ENCODE measurements at places on chromosomes 1 and 21.
A peak's percentile ranks its signal among the peaks of the same experiment; 100 is the strongest.

- no peak for DNase-seq
Measured at GRCh38 chr1:67228791-67229190, 62.5 kb downstream of the IL23R start.

- DNase-seq, result no peak
Measured at GRCh38 chr1:203167026-203167912, 8.4 kb downstream of the MYBPH start.

DNA sequence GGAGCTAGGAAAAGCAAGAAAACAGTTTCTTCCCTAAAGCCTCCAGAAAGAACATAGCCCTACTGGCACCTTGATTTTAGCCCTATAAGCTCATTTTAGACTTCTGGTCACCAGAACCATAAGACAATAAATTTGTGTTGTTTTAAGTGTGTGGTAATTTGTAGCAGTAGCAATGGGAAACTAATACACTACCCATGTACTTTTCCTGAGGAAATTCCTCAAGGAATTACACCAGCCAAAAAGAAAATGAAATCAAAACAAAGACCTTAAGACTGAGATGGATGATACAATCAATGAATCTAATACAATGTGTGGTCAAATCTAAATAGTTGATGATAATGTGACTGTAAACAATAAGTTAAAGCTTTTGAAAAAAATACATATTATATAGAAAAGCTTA lies 11.8 kb downstream of the VAMP4 start:
- no peak for DNase-seq

DNA sequence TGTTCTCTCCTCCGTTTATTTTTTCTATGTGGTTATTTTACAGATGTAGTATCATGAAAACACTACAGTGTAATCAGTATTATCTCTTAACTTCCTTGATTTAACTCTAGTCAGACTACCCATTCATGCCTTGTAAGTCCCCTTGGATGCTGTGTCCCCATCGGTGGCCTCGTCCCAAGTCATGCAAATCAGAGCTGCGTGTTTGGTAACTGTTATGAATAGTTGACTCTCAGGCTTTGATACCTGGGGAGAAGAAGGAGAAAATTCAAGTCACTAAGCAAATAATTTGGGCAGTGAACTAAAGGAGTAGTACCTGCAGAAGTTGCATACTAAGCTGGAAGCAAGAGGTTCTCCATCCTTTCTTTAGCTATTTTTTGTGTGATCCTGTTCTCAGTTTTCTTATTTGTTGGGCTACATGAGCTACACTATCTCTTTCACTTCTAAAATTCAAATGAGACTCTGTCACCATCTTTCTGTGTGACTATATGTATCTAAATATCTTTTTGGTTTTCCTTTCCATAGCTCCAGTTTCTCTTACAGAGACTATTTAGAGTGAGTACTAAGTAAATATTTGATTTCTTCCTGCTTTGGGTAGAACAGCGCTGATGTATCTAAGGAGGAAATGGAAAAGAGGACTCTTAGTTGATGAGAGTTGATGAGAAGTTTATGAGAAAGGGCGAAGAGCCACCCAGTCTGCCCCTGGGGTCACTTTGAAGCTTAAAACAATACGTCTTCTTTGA lies 50.9 kb downstream of the VANGL2 start:
- DNase-seq, result no peak

DNA sequence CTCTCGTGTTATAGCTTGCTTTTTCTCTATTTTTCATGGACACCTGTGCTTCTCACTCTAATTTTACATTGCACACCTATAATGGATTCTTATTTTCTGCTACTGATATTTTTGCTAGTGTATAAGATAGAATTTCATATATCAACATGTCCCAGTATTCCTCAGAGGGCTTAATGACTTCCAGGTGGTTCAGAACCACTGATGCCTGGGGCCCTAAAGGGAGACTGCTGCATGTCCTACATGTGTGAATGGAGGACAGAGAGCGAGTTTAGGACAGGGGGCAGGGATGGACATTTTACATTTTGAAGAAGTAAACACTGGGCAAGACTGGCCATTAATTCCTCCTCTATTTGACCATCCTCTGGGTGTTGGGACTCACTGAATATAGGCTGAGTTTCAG lies 100.6 kb downstream of the DISC1 start:
- no peak for DNase-seq

- no peak for DNase-seq
Measured at GRCh38 chr1:20600156-20600555, 11.3 kb downstream of the CDA start.

GRCh38 chr1:202131956-202132821 lies 9.5 kb downstream of the GPR37L1 start:
- peak; percentile 77 for DNase-seq

GRCh38 chr1:228810878-228811711 lies 75.8 kb downstream of the RHOU start:
- peak; percentile 68 for DNase-seq

All from muscle of back (tissue), 13 donors.